Activated T-cell treated with anti-CD3 and anti-CD28 coated beads, Interleukin-2, amount 50 U/mL, for 72 hours (primary cell): ENCODE measurements at places on chromosomes 11 and 22. TPM values are rescaled to one million over a fixed set of nuclear protein-coding genes. Genes with fewer than 3 reads are reported as not detected.

- no peak for DNase-seq
These were observed 4.4 kb upstream of the MUC5AC start for GRCh38 chr11:1153105-1153950.

DNA sequence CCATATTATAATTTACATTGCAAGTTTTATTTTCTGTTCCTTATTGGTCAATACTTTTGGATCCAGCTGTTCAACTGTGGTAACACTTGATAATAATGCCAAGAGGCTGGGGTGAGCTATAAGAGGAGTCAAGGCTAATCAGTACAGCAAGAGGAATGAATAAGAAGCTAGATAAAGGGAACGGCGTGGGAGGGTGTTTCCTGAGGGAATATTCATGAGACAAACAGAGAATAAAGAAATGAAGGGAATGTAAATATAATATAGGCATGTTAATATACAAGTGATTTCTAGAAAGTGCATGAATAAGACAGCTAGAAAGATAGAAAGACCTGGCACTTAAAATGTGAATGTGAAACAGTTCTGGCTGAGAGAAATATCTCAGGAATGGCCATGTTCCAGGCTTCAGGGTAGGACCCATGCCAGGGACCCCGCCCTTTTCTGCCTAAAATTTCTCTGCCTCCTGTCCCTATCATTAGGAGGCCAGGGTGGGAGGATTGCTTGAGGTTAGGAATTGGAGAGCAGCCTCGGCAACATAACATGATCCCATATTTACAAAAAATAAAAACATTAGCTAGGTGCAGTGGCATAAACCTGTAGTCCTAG, 3.9 kb downstream of the OR51B4 start:
- DNase-seq = no peak

APOBEC3F gene
- total RNA-seq = 44.8 TPM

DNA sequence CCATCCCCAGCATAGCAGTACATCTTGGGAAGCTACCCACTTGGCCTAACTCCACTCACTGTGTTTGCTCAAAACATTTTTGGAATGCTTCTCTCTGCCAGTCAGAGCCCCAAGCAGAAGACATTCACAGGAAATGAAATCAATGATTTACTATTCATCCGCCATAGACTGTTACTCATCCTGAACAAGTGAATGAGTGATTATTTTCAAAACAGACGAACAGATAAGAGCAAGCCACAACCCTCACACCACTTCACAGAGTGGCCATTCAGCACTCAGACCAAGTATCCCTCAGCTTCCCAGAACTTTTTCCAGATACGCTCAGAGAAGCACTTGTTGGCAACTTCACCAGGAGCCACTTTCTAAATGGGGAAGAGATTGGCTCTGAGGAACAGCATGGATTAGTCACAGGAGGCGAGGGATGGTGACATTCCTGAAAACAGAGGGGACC, 13.0 kb upstream of the UBASH3B start:
- no peak for DNase-seq

DNA sequence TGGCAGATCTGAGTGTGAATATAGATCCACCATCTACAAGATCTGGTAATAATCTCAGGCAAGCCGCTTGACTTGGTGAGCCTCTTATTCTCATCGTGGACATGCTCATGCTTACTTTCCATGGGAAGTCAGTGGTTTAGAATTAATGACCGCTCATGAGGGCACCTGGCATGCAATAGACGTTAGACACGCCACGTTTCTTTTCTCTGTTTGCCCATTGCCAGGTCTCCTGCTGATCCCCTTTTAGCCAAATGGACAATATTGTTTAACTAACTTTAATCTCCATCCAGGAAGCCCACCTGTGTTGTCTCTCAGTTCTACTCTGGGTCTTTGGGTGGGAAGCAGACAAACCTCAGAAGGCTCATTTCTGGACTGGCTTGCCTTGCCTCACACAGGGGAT, 439.1 kb downstream of the ETS1 start:
- DNase-seq = no peak

- DNase-seq = peak; percentile 65
These were observed 18.5 kb upstream of the FEZ1 start for GRCh38 chr11:125514336-125515101.

- no peak for DNase-seq
These were observed 33.5 kb downstream of the MMP7 start for GRCh38 chr11:102497061-102497460.

DNA sequence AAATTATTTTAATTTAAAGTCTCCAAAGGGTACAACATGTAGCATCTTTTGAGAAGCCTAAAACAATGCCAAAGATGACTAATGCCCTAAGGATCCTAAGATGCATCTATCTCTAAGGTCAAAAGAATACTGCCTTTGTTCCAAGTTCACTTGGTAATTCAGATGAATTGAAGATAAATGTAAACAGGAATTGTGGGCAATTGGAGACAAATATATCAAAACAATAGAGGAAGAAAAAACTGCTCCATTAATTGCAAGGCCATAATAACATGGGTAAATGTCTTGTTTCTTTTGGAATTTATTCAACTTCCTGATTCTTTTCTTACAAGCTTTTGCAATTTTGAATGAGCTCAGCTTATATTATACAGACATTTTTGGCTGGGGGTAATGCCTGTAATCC, 338.6 kb downstream of the TTC28 start:
- no peak for DNase-seq

MAPK11 gene
- 27.1 TPM for total RNA-seq

- no peak for DNase-seq
These were observed 190.2 kb downstream of the BUD13 start for GRCh38 chr11:116582571-116582970.

HPS5 gene
- 18.7 TPM for total RNA-seq

GRAMD1B gene
- total RNA-seq = 107 TPM

GRCh38 chr11:122440811-122441665, 214.5 kb upstream of the UBASH3B start:
- no peak for DNase-seq

DNA sequence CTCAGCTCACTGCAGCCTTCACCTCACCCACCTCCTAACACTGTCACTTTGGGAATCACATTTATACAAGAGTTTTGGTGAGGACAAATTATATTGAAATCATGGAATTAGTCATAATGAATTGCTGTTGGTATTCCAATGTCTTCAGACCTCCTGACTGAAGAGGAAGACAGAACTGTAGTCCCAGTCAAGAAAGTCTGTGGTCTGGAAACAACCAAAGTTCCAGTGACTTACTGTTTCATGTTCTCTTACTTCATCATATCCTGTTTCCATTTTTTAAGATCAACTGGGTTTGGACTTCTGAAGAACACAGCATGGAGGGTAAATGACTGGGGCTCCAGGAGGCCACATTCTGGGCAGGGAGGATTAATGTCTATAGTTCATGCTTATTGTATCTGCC, 43.0 kb upstream of the HIPK3 start:
- no peak for DNase-seq

DNA sequence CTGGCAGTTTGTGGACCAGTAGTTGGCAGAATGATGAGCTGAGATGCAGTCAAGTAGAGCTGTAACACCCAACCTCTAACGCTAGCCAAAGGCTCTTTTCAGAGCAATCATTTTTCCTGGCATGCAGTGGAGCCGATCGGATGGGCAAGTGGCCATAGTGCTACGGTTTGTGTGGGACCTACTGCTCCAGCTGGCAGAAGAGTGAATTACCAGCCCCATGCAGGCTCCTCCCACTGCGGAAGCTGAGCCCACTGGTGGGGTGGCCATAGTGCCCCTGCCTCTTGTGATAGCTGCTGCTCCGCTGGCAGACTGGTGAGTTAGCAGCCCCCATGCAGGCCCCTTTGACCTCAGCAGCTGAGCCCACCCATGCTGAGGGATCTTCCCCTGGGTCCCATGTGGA, 27.0 kb upstream of the SC5D start:
- DNase-seq = no peak

BRSK2 gene
- 0.51 TPM for total RNA-seq

GRCh38 chr11:72267956-72268617, 24.1 kb upstream of the PHOX2A start:
- DNase-seq = no peak

DNA sequence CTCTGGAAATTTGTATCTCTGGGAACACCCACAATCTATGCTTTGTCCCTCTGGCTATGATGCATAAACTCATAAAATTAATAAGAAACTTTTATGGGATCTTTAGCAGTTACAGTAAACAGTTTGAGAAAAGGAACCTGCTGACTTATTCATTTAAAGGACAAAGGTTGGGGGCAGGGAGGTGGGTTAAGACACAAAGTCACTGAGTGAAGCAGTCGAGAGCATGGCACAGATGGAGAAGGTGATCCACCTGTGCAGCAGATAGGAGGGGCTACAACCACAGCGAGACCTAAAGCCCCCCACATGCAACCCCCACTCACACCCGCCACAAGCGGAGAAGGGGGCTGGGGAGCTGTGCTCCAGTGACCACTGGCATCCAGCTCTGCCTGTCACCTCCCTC, 45.0 kb downstream of the SMCO4 start:
- DNase-seq = no peak

CXCR5 gene
- 16.9 TPM for total RNA-seq

- no peak for DNase-seq
These were observed 30.0 kb upstream of the WNT11 start for GRCh38 chr11:76236092-76236999.

OR4P4 gene
- not detected for total RNA-seq

DNA sequence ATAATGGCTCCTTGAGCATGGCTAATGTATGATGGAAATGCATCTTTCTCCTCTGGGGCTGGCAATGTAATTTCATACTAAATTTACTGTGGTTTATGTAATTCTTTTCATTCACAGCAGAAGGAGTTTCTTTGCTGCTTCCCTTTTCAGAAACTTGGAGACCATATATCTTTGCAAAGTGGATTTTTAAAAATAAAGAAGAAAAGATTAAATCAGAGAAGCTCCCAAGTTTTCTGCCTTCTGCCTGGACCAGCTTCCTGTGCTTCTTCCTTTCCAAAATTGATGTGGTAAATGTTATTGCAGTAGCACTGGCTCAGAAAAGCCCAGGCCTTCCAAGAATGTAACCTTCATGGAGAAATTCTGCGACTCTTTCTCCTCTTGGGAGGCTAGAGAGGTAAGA, 300.1 kb upstream of the NCAM1 start:
- no peak for DNase-seq

ANO9 gene
- total RNA-seq = 56.5 TPM

GRCh38 chr22:46303347-46303965, 6.8 kb downstream of the GTSE1 start:
- no peak for DNase-seq

- DNase-seq = no peak
These were observed 157.7 kb downstream of the FAT3 start for GRCh38 chr11:92382311-92382710.

DNA sequence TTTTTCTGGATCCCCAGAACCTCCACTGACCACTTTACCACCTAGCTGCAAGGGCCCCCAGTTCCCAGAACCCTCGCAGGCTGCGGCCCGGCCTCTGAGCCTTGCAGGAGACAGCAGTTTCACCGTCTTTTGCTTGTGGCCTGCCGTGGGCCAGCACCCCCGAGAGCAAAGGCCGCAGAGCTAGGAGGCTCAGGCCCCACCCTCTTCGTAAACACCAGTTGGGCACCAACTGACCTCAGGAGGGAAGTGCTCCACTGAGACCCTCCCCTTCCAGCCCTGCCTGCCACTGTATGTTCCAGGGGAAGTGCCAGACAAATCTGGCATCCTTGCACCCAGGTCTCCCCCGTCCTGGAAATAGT, 23.4 kb upstream of the CREB3L1 start:
- DNase-seq = no peak

KCNE3 gene
- total RNA-seq = not detected

SPDYC gene
- not detected for total RNA-seq

- peak; percentile 40 for DNase-seq
These were observed 15.7 kb upstream of the MYO18B start for GRCh38 chr22:25726241-25726640.

SLC6A5 gene
- not detected for total RNA-seq

GRCh38 chr22:29690476-29690875, 29.3 kb upstream of the CABP7 start:
- DNase-seq = no peak

LINC01488 gene
- not detected for total RNA-seq

- no peak for DNase-seq
These were observed 898 bp downstream of the ZNF215 start for GRCh38 chr11:6927030-6927617.

OOSP2 gene
- not detected for total RNA-seq
